Body of pancreas (tissue), 4 donors: ENCODE measurements at places on chromosomes 16 and 17. TPM values are rescaled to one million over a fixed set of nuclear protein-coding genes. Genes with fewer than 3 reads are reported as not detected.

Gene USP10
- total RNA-seq: 32.3 TPM

GRCh38 chr17:76527430-76528111 lies 9.9 kb downstream of the CYGB start:
- peak; percentile 39 for DNase-seq

Gene BCO1
- not detected for total RNA-seq

GRCh38 chr17:73007407-73007806 lies 85.1 kb downstream of the SLC39A11 start:
- DNase-seq: peak; percentile 75

DNA sequence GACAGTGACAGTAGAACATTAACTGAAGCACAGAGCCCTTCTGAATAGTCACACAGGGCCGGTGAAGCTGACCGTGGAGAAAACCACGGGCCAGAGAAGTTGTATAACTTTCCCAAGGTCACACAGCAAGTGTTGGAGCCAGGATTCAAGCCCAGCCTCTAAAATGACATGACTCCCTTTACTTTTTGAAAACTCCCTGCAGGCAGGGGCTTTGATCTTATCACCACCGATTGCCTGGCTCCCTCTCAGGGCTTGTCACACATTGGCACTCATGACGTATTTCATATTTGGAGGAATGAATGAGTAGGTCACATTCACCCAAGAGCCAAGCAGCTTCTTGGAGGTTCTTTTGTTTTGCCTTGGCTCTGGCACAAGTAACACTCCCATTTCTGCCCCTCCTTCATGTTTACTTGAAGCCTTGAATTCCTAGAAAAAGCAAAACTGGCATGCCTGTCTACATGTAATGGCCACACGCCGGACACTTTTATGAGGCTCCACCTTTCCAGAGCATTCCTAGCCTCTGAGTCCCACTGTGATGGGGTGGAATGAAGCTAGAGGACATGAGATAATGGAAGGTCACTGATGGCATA lies 13.3 kb upstream of the RBBP6 start:
- peak; percentile 41 for DNase-seq

- DNase-seq: no peak
These were observed 33.1 kb upstream of the DDX52 start for GRCh38 chr17:37676115-37676925.

- DNase-seq: peak; percentile 22
These were observed 329.4 kb upstream of the CDH5 start for GRCh38 chr16:66036793-66037715.

- no peak for DNase-seq
These were observed 3.6 kb downstream of the NRN1L start for GRCh38 chr16:67888331-67888730.

DNA sequence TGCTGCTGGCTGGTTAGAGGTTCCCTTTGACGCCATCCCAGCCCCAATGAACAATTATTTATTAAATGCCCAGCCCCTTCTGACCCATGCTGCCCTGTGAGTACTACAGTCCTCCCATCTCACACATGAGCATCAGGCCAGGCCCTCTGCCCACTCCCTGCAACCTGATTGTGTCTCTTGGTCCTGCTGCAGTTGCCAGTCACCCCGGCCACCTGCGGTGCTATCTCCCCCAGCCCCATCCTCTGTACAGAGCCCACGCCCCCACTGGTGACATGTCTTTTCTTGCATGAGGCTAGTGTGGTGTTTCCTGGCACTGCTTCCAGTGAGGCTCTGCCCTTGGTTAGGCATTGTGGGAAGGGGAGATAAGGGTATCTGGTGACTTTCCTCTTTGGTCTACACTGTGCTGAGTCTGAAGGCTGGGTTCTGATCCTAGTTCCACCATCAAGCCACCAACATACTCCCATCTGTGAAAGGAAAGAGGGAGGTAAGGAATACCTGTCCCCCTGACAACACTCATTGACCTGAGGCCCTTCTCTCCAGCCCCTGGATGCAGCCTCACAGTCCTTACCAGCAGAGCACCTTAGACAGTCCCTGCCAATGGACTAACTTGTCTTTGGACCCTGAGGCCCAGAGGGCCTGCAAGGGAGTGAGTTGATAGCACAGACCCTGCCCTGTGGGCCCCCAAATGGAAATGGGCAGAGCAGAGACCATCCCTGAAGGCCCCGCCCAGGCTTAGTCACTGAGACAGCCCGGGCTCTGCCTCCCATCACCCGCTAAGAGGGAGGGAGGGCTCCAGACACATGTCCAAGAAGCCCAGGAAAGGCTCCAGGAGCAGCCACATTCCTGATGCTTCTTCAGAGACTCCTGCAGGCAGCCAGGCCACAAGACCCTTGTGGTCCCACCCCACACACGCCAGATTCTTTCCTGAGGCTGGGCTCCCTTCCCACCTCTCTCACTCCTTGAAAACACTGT lies 11.3 kb downstream of the CX3CL1 start:
- DNase-seq: no peak

DNA sequence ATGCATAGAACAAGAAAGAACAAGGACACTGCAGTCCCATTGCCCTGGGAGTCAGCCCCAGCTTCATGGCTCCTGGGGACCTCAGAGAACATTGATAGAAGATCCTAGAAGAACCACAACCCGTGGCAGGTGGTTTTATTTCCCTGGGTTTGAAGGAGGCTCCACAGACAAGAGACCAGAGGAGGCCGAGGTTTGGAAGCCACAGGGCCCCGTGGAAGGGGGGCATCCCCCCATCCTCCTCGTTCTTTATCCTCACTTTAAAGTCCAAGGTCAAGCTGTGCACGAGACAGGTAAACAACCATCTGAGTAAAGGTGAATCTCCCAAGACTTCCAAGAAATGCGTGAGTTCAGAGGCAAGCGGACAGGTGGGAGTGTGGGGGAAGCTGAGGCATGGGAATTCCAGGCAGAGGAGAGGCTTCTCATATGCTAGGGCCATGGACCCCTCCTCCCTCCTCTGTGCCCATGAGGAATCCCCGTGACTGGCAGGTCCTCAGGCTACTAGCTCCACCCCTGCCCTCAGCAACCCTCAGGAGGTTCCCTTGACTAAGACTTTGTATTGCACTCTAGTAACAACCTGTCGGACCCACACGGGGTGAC lies 849 bp upstream of the SULT1A1 start:
- peak; percentile 27 for DNase-seq

DNA sequence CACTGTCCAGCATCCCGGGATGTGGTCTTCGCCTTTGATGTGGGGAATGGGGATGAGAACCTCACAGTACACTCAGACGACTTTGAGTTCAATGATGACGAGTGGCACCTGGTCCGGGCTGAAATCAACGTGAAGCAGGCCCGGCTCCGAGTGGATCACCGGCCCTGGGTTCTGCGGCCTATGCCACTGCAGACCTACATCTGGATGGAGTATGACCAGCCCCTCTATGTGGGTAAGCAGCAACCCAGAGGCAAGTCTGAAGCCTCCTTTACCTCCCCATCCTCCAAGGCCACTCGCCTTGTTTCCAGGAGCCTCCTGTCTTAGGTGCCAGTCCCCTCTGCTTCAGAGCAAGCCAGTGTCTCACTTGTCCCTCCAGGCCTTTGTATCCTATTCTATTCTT lies 10.2 kb downstream of the CNTNAP1 start:
- no peak for DNase-seq

- DNase-seq: no peak
These were observed 17.2 kb upstream of the NUDT16L1 start for GRCh38 chr16:4675864-4676786.

DNA sequence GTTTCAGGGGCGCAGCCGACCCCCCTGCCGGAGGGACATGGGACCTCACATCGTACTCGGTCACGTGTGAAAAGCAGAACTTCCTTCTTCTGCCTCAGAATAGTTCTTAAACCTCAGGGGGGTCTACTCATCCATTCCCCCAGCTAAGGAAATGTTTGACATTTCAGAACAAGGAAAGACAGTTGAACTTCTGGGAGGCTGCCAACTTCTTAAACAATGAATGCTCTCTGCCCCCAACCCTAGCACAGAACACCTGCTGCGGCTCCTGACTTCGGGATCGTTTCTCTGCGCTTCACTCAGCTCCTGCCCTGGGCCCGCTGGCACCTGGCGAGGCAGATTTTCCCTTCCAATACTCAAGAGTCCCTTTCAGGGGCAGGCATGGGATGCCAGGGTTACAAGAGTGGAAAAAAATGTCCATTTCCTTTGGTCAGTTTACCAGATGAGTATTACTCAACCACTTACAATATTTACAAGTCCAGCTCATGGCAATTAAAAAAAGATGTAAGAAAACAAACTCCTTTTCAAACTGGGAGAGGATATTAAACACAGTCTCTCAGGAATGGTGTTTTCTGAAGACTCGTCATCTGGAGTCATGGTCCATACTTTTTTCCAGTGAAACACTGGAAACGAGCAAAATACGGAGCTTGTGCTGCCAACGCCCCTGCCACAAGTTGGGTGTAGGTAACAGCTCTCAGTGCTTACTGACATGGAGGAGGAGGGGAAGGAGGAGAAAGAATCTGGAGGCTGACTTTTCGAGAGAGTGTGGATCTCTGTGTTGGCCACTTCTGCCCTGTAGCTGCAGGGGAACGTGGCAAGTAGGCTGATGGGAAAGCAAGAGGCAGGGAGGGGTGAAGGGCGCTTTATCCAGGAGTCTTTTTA lies 235.7 kb downstream of the NTN1 start:
- DNase-seq: no peak

- no peak for DNase-seq
These were observed 28.7 kb upstream of the CRISPLD2 start for GRCh38 chr16:84791088-84791487.

- no peak for DNase-seq
These were observed 6.0 kb upstream of the TBX21 start for GRCh38 chr17:47726796-47727703.

Gene ALDH3A1
- total RNA-seq: 0.33 TPM

Gene OTOA
- not detected for total RNA-seq

- DNase-seq: peak; percentile 5
These were observed 364.0 kb downstream of the NPIPA8 start for GRCh38 chr16:17972460-17972943.

GRCh38 chr16:57475711-57476339 lies 10.5 kb downstream of the DOK4 start:
- DNase-seq: no peak

GRCh38 chr17:76088868-76089576 lies 10.0 kb downstream of the ZACN start:
- DNase-seq: no peak

- DNase-seq: peak; percentile 74
These were observed at the start of gene RNF157 for GRCh38 chr17:76240461-76241203. TSS of gene RNF157 (minus strand) at chr17:76240493. CDS start at chr17:76240240, 253 bp downstream.

GRCh38 chr17:1580979-1581676 lies 18.5 kb upstream of the PITPNA start:
- DNase-seq: peak; percentile 87

Gene SLC22A31
- not detected for total RNA-seq
